Occipital lobe (tissue), 3 donors: ENCODE measurements at places on chromosomes 3 and 15.
A peak's percentile ranks its signal among the peaks of the same experiment; 100 is the strongest.

DNA sequence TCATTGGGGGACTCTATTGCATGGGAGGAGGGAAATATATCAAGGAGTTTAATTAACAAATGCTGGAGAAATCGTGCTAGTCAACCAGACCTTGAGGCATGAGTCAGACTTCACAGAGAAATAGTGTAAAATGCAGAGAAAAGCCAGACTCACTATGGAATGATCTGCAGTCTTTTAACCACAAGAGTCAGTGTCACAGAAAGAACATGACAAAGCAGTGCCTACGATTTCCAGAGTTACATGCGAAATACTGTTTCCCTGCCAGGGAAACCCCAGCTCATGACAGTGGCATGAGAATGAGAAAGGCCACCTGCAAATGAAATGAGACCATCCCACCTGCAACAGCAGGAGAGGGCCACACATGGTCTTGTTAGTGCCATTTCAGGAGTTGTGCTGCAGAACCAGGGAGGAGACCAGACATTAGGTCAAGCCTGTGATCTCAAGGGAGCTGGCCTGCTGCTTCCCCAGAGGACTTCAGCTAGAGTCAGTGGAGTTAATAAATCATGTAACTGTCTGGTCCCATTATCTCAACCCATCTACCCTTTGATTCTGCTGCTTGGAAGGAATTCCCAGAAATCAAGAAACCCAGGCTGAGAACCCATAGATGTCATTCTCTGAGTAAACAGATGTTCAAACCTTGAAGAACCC is 79.0 kb downstream of the ERC2 start:
- no peak for DNase-seq

- no peak for DNase-seq
Observed at GRCh38 chr3:147360646-147361453, 45.5 kb downstream of the ZIC4 start.

- DNase-seq: no peak
Observed at GRCh38 chr15:70336425-70337009, 238.8 kb upstream of the TLE3 start.

DNA sequence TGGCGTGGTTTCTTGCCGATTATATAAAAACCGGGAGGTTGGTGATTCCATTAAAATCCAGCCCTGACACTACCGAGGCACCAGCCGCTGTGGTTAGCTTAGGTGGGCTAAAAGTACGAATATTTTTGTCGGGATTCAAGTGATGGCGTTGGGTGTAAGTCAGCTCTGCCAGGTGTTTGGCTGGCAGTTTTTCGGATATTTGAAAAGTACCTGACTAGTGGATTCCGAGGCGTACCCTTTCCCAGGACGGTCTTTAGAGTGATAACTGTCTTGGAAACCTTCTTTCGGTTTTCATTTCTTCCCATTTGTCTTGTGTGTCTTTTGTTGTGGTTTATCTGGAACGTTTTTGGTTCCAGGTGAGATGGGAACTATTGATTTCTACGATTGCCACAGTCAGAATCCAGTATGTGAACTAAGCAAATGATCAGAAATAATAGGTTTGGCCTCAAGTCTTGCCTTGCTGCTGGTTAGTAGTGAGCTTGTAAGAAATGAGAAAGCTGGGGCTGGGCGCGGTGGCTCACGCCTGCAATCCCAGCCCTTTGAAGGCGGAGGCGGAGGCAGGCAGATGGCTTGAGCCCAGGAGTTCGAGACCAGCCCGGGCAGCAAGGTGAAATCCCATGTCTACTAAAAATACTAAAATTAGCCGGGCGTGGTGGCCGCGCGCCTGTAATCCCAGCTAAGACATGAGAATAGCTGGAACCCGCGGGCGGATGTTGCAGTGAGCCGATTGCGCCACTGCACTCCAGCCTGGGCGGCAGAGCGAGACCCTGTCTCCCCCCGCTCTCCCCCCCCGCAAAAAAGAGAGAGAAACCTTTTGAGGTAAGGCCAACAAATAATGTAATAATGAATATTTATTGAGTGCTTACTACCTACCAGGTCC is 1.4 kb downstream of the FYTTD1 start:
- peak; percentile 45 for DNase-seq

GRCh38 chr15:65688462-65688861 is 66.7 kb downstream of the SLC24A1 start:
- no peak for DNase-seq

- DNase-seq: no peak
Observed at GRCh38 chr15:62482785-62483429, 317.8 kb upstream of the C2CD4B start.

DNA sequence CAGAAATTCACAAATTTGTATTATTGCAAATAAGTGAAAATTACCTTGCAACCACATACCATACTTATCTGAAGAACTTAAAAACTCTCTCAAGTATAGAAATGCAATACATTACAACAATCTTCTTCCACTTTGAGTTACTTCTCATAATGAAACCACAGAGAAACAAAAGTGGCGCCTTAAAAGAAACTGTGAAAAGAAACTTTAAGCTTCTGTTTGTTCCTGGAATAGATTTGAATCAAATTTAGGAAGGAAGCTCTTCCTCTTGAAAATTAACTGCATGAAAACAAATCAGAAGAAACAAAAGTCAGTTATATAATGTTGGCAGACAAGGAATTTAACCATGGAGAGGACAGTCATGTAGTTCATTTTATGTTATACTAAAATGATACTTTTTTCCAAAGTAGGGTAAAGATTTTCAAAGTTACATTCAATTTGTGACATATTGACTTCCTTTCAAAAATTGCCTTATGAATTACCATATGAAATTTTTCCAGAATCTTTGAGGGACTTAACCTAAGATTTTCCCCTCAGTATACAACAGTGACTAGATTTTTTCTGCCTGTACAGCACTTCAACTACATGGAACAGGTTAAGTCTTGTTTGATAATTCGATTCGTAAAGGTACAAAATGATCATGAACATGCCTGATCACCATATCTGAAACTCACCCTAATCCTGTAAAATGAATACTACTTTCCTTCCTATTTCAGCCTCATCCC is 57.6 kb upstream of the TNFSF10 start:
- DNase-seq: no peak

- DNase-seq: no peak
Observed at GRCh38 chr3:18717598-18717997, 292.5 kb upstream of the SATB1 start.

DNA sequence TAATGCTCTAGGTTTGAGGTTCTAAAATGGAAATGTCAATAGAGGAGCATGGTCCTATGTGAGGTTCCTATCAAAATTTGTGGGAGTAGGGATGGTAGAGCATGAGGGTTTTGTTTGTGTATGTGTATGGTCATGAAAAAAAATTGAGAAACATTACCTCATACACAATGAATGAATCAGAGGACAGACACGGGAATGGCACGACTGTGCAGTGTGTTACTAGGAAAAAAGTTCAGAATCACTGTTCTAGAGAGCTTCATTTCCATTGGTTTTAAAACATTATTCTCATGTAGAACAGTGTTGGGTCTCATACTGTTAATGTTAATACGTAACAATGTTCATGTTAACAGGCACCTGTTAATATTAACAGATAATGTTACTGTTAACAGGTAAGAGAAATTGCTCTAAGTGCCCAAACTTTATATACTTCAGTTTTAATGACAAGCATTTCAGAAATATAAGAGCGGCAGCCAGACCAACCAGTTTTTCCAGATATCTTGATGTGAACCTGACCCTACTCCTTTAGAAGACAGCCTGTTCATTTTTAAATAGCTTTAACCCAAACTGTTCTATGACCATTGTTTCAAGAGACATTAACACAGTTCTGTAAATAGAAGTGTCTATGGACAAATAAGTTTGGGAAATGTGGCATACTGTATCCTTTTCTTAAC is 48.0 kb downstream of the SLC15A2 start:
- DNase-seq: no peak

DNA sequence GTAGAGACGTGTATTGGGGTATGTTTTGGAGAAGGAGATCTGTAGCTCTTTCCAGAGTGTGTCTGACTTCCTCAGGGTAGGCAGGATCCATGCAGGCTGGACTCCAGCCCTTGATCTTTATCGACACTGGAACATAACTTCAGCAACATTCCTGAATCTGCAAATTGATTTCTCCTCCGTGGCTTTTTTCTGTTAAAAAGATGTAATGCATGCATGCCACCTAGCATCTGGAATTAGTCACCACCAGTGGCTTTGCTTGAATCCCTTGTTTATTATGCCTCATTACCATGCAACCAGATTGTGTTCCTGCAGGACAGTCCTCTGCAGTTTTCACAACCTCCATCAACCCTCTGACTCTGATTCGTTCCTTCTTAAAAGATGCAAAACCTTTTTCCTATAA is 86.1 kb downstream of the CCNL1 start:
- no peak for DNase-seq

DNA sequence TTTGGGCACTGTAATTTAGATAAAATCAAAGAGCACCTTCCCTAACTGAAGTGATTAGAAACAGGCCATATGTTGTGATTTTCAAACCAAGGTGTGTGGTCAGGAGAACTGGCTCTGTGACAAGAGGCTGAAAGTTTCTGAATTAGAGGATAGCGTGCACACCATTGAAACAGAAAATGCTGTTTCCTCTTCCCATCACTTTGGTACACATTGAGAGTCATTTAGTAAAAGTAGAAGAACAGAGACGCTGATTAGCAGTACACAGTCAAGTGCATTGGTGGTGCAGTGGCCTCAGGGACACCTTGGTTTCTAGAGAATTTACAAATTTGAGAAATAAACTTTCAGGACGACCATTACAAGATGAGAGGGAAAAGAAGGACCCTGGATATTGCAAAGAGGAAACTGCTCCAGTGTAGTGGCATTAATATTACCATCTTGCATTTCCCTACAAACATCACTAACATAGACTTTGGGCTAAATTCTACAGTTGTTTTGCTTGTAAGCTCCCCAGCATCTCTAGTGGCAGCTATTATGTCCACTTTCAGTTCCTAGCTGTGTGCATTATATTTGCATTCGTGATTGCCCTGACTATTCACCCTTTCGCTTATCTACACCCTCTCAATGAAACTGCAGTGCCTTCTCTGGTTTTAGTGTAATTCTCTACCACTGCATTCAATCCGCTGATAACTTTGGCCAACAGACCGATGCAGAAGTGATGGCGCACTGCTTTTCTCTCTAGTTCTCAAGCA is 728.1 kb upstream of the GRM7 start:
- no peak for DNase-seq

DNA sequence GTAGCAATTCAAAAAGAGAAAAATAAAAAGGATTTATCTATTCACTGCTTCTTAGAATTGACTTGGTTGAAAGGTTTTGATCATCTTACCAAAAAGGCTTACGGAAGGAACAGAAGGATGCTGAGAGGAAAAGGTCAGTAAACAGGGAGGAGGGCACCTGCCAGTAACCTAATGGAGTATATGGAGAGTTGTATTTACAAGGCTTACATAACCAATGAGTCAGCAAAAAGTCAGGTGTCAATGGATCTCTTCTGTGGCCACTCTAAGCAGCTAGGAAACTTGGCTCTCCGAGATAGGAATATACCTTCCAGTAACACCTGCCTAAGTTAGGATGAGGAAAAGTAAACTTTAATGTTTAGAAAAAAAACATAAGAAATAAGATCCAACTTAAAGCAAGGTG is 80.5 kb upstream of the PLXND1 start:
- DNase-seq: no peak

GRCh38 chr15:41996921-41997592 is 23.8 kb downstream of the PLA2G4E start:
- no peak for DNase-seq

GRCh38 chr3:61981060-61981459 is 392.3 kb downstream of the FEZF2 start:
- DNase-seq: no peak

GRCh38 chr3:182697345-182697919 is 95.9 kb upstream of the ATP11B start:
- DNase-seq: no peak

DNA sequence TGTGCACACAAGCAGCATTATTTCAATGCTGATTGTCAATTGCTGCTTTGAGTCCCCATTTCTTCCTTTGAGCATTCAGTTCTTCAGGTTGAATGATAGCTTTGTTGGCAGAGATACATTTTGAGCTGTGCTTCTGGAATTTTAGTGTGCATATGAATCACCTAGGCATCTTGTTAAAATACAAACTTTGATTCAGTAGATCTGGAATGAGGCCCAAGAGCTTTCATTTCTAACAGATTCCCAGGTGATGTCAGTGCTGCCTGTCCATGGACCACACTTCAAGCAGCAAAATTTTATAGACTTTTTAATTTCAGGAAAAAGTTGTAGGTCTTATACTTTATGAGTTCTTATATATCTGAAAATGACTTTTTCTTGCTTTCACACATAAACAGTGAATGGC is 131.1 kb downstream of the ADAMTSL3 start:
- no peak for DNase-seq

DNA sequence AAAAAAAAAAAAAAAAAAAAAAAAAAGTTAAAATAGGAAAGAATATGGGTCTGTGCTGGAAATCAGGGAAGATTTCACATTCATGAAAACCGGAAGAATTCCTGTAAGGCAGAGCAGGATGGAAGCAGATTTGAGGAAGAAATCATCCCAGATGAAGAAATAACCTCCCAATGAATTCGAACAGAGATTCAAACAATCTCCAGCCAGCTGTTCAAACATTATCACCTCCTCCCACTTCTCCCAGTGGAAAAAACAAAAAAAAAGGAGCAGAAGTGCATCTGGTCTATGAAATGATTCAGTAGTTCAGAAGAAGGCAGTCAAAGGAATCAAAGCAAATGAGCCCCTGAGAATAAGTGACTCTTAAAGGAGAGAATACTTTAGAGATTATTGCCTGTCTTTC is 33.1 kb downstream of the CP start:
- no peak for DNase-seq

DNA sequence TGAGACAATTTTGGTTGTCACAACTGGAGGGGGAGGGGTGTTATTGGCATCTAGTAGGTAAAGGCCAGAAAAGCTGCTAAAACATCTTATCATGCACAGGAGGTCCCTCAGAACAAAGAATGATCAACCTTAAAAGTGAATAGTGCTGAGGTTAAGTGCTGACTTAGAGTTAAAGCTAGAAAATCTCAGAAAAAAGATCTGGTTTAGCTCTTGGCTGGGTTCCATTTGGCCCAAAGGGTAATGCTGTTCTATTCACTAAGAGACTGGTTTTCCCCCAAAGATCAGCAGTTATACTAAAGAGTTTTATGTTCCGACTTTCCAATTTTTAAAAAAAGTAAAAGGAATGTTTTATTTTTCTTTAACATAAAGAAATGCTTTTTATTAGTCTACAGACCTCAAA is 15.6 kb downstream of the DCBLD2 start:
- DNase-seq: no peak

GRCh38 chr15:64911311-64912186 is at the start of gene ANKDD1A:
Gene ANKDD1A, plus strand, starts transcription at chr15:64911902. Its CDS starts 29 bp downstream, at chr15:64911931.
- peak; percentile 55 for DNase-seq

- no peak for DNase-seq
Observed at GRCh38 chr3:115436767-115437301, 186.5 kb upstream of the GAP43 start.

- no peak for DNase-seq
Observed at GRCh38 chr3:191008074-191008473, 145.6 kb upstream of the GMNC start.

DNA sequence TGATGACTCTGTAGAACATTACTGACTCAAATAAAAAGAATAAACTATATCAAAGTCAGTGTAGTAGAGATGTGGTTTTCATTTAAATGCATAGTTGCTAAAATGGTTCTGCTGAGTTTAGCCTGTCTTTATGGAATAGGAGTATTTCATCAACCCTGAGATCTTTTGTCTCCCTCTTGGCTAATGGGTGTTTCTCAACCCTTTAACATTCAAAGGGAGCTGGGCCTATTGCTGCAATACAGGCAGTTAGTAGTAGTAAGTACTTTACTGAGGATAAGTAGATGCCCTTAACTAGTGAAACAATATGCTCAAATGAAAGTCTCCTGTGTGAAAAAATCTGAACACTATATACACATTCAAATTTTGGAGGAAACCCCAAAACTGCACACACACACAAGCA is 184.7 kb upstream of the TTC14 start:
- no peak for DNase-seq

GRCh38 chr3:179288845-179289244 is 34.0 kb upstream of the ZNF639 start:
- no peak for DNase-seq
